Cardiac fibroblast (primary cell): ENCODE measurements at places on chromosomes 1 and 21.

DNA sequence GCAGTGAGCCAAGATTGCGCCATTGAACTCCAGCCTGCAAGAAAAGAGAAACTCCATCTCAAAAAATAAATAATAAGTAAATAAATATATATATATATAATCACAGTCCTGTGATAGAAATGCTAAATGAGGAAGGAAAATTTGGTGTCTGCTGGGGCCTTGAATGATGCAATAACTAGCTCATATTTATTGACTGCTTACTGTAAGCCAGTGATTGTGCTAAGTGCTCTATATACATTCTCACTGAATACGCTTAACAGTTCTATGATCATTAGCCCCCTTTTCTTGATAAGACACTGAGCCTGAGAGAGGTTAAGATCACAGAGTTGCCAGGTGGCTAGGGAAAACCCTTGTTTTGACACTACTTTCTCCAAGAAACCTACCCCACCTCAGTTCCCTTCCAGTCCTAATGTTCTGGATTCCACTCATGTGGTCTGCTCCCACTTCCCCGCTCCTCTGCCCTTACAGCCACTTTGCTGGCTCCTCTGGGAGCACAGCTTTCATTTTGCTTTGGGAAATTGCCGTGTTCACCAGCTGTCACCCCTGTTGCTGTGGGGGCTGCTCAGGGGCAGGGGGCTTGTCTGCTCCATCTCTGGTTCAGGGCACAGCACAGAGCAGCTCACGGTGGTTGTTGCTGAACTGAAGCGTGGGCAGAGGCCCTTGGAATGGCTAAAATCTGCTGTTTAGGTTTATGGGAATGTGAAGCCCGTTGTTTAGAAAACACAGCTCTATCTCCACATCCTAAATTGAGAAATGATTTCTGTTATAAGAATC, 2.5 kb upstream of the BMP8A start:
- no peak for DNase-seq

DNA sequence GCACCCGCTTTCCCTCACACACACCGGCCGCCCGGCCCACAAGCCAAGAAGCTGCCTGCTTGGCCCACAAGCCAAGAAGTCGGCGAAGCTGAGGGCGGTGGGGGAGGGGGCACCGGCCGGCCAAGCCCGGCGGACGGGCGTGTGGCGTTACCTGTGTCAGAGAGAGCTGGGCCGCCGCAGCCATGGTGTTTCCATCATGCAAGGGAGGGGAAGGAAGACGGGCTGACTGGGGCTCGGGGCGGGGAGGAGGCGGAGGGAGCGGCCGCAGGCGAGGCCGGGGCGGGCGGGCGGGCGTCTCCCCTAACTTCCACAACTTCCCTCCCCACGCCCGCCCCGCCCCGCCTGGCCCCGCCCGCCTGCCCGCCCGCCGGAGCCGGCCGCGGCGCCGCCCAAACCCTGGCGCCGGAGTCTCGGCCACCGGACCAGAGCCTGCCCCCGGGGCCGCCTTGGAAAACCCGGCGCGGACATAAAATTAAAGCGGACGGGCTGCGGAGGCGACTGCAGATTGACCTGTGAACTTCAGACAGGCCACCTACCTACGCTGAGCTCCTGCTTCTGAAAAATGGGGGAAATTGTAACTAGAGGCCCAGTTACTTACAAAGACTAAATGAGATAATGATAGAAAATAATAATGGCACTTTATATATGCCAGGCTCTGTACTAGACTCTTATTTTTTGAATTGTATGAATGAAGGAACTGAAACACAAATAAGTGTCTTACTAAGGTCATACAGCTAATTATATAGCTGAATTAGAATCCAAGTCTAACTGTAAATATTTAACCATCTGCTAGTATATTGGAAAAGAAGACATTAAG, at the start of gene EPS15:
TSS of gene EPS15 (minus strand) at position 219 of the 817 bp plus-strand sequence. CDS start at position 184, 35 bp downstream.
- peak; percentile 88 for DNase-seq

GRCh38 chr1:117760069-117760468, 154.2 kb downstream of the TENT5C start:
- DNase-seq: no peak

GRCh38 chr21:25858325-25858724, 123.6 kb downstream of the GABPA start:
- DNase-seq: no peak

GRCh38 chr1:244137725-244138124, 86.6 kb downstream of the ZBTB18 start:
- no peak for DNase-seq

DNA sequence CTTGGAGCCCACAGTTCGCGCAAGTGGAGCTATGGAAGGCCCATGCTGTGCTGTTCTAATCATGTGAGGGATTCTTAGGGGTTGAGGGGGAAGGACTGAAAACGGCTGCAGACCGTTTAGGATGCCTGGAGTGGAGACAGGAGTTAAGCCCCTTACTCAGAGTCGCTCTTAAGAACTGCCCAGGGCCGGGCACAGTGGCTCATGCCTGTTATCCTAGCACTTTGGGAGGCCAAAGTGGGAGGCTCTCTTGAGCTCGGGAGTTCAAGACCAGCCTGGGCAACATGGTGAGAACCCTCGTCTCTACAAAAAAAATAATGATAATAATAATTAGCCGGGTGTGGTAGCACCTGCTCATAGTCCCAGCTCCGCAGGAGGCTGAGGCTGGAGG, 1.1 kb downstream of the ZNF672 start:
- DNase-seq: no peak

- DNase-seq: no peak
Measured at GRCh38 chr1:243449373-243449772, 193.5 kb downstream of the SDCCAG8 start.

DNA sequence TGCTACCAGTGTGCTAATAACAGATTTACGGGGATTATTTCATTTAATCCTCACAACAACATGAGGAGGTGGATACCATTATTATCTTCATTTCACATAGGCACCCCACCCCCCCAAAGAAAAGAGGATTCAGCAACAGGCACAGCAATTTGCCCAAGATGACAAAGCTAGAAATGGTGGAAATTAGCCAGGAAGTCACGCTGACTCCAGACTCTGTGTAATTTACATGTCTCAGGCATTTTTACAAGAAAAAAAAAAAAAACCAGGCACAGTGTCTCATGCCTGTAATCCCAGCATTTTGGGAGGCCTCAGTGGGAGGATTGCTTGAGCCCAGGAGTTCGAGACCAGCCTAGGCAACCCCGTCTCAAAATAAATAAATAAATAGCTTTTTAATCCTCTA, 37.5 kb upstream of the PRDM2 start:
- peak; percentile 69 for DNase-seq

DNA sequence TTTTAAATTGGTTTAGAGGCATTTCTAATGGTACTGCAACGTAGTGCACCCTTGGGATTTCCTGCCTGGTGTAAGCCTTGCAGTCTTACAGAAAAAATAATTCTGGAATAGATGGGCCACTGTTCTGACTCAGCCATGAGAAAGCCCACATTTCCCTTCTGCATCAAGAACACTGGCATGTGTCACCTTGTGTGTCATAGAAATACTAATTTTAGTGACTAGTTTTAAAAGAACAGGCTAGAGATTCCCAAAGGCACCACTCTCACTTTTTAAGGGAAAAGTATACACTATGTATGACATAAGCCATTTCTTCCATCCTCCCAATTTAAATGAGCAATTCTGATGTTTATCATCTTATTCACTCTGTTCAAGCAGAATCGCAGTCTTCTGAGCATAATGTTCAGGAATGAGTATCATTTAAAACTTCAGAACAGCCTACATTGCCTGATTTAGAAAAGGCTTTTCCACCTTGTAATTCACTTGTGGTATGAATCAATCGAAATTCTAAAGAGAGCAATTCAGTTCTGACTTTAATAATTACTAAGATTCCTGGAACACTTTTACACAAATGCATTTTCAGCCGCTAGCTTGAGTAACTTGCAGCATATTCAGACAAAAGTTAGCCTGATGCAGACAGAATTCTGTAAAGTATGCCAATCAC, 18.8 kb downstream of the RGS13 start:
- peak; percentile 42 for DNase-seq

DNA sequence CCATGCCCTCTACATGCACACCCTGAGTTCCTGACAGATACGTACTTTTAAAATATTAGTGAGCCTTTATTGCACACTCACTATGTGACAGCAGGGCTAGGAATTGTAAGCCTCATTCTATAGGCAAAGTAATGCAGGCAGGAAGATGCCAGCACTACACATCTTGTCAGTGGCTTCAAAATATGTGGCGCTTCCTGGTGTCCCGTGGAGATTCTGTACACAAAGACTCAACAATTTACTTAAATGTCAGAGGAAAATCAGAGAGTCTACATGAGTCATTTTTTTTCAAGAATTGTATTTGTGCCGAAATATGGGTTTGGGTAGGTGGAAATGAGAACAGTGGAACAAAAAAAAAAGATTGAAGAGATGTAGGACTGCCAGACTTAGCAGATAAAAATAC, 27.6 kb downstream of the RNASEL start:
- no peak for DNase-seq

GRCh38 chr1:193451001-193451400, 264.6 kb upstream of the B3GALT2 start:
- DNase-seq: no peak

DNA sequence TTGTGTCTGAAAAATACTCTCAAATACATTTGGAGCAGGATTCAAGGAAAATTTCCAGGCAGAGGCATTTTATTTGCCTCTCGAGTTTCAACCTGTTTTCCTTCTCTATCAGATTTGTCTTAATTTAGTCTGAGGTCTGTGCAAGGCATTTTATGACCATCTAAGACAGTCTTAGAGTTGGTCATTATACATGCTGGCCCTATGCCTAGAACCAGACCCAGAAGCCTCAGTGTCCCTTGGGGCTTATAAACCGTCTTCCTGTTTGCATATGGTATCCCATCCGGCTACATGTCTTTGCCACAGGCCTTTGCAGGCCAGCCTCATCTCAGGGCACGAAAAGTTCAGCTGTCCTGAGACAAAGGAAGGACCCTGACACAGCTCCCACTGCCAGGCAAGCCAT, 346.1 kb downstream of the SIPA1L2 start:
- no peak for DNase-seq

DNA sequence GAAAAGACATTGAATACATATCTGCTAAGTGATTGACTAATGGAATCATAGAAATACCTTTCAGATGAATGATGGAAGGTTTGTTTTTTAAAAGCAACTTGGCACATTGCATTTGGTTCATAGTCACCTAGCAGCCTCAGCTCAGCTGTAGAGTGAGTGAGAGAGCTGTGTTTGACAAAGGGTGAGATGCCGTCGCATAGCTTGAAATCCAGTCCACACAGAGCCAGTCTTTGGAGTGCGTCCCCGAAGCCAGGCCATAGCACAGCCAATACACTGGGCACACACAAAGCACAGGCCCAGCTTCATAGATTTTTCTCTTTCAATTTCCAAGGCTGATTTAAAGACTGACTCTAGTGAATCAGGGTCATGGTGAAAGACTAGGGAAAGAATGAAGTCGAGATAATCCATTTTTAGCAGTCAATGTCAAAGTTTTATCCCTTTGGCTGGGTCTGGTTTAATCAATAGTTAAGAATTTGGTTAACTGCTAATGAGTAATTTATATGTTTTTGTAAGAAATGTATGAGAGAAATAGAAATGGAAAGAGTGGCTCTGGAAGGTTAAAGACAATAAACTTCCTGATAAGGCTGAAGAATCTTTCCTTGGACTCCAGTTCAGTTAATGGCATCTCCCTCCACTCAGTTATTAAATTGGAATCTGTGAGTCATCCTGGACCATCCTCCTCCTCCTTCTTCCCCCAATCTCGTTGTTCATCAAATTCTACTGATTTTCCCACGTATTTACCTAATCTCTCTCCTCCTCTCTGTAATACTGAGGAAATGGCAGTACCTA, 101.2 kb upstream of the IRF2BP2 start:
- DNase-seq: no peak

- no peak for DNase-seq
Measured at GRCh38 chr1:63169057-63169456, 153.3 kb upstream of the FOXD3 start.

- no peak for DNase-seq
Measured at GRCh38 chr1:1109743-1110142, 6.1 kb downstream of the C1orf159 start.

DNA sequence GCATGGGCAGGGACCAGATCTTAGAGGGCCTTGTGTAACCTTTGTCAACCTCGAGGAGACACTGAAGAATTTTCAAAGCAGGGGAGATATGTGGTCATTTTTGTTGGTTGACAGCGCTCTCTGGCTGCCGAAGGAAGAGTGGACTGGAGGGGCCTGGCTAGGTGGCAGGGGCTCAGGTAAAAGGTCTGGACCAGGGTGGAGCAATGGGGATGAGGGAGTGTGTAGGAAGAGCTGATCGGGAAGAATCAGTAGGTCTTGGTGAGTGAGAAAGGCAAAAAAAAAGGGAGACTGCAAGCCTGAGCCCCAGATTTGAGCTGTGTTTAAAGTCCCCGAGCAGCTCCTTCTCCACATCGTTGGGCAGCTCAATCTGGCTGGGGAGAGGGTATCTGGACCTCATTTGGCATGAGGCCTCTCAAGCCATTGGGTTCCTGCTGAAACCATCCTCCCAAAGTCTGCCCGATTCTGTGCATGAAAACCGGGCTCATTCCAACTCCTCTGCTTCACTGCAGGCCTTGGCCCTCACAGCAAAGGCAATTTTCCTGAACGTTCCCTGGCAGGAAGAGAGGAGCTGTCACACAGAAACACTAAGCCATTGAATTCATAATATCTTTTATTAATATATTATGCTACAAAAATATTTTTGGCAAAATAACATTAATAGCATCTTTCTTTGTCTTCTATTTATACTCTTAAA, 237.1 kb downstream of the TRABD2B start:
- DNase-seq: no peak

DNA sequence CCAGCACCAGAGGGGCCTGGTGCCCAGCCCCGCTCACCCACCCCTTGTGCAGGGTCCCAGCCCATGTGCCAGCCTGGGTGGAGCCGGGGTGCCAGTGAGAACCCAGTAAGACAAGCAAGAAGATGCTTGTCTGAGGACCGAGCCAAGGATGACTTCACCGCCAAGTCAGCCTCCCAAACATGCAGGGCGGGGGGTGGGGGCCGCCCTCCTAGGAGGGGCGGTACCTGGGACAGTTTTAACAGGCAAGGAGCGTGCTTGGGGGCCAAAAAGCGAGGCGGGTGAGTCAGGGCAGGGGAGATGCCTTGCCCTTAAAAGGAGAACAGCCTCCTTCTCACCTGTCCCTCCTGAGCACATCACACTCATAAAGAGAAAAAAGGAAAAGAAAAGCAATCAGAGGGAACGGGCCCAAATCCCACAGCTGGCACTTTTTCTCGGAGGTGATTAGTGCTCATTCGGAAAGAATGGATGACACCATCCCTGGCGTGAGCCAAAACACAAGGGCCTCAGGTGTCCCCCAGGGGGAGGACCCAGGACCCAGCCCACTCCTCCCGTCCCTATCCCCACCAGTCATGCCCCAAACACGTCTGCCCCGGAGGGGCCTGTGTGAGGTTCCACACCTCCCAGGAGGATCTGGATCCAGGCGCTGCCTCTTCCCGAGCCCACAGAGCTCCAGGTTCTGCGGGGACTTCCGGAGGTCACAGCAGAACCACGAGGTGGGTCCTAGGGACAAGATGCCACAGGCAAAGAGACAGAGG, 77.6 kb upstream of the IFFO2 start:
- DNase-seq: no peak

- peak; percentile 57 for DNase-seq
Measured at GRCh38 chr1:3491291-3492246, 37.1 kb downstream of the ARHGEF16 start.

- no peak for DNase-seq
Measured at GRCh38 chr1:87176514-87176913, 152.2 kb upstream of the LMO4 start.
